ENCODE measurements at places on chromosomes 3 and 15.

GRCh38 chr3:190269101-190269500, 53.1 kb downstream of the CLDN1 start:
- no peak for DNase-seq

DNA sequence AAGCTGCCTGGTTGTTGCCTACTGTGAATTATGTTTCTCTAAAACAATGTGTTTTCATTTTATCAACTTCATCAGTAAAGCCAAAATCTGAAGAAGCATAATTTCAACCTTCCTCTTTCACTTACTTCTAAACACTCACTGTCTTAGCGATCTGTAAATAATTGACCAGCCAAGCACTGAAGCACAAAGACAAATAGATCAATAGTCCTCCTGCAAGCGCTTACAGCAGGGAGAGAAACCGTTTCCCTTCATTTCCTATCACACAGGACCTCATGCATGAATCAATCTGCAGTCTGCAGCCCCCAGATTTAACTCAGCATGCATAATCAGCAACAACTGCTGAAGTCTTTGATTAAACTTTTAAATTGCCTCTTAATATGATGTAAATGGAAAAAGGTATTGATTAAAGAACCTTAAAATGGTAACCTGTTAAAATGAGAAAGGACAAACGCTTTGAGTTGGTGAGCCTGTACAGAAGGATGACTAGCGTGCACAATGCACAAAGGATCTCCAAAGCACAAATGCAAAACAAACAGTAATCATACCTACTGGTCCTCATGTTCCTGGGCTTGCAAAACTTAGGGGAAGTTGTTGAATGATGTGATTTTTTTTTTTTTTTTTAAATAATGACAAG, 370.2 kb upstream of the ZNF385D start:
- DNase-seq = no peak

DNA sequence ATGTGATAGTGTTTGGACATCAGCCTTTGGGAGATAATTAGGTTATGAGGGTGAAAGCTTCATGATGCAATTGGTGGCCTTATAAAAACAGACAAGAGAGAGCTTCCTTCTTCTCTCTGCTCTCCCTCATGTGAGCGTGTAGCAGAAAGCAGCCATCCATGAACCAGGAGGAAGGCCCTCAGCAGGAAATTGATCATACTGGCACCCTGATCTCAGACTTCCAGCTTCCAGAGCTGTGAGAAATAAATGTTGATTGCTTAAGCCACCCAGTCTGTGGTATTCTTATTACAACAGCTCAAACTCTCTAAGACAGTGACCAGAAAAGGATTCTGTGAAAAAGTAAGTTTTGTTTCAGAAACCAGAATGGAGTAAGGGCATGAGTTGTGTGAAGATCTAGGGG, 13.3 kb downstream of the STAC start:
- DNase-seq = no peak

DNA sequence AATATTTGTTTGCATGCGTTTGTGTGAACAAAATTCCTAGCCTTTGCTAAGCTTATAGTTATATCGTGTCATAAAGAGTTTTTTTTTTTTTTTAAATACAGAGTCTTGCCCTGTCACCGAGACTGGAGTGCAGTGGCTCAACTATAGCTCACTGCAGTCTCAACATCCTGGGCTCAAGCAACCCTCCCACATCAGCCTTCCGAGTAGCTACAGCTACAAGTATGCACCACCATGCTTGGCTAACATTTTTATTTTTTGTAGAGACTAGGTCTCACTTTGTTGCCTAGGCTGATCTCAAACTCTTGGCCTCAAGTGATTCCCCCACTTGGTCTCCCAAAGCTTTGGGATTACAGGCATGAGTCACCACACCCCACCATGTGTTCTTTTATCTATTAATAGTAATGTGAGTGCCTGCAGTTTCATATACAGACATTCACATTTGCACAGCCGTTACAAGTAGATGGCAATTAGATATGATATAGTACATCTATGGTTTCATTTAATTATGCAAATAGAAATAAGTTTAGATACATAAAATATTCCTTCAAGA, 848.6 kb downstream of the PDCD6IP start:
- no peak for DNase-seq

DNA sequence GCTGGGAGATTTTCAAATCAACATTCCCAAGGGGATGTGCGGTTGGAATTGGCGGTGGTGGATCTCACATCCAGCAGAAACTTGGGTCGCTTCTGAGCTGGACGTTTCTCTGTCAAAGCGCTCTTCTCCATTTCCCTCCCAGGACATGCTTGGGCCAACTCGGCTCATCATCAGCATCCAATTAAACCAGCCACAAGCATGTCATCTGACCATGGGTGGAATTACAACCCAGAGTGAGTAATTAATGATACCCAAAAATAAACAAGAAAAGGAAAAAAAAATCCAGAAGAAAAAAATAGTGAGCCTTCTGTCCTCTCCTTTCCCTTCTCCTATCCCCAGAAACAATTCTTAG, 111.2 kb downstream of the XXYLT1 start:
- no peak for DNase-seq

- DNase-seq = no peak
These were observed 277.2 kb downstream of the UBE2E2 start for GRCh38 chr3:23480329-23480714.

DNA sequence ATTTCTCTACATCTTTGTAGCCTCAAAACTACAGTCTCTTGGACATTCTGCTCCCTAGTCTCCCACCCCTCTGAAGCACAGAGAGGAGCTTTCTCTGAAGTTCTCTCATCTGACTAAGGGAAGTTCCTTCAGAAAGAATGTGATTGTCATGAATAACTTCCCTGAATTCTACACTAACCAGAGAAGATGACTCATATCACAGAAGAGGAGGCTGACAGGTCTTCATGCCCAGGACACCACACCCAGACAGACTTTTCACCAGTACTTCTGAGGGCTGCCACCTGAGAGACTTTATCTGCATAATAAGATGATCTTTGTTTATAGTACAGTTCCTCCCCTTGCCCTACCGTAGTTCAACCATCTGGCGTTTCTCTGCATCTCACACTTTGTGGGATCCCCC, 52.8 kb downstream of the CDIN1 start:
- DNase-seq = no peak

- DNase-seq = no peak
These were observed 67.4 kb downstream of the TCF12 start for GRCh38 chr15:56985856-56986255.

- no peak for DNase-seq
These were observed 94.8 kb downstream of the CD200R1L start for GRCh38 chr3:112751564-112752512.

DNA sequence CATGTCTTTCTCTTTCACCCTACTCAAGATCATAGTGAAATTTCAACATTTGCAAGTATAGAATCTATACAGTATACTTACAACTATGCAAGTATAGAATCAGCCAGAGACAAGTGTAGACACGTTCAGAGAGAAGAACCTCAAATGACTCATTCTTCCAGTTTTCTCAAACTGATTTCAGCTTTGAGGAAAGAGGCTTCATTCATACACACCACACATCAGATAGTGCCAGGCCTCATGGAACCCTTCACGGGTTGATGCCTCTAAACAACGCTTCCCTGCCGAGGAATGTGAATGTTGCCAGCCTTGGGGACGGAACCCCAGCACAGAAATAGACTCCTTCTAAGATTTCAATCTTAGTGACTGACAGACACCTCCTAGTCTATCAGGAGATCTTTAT, 135.7 kb downstream of the FOXP1 start:
- no peak for DNase-seq

DNA sequence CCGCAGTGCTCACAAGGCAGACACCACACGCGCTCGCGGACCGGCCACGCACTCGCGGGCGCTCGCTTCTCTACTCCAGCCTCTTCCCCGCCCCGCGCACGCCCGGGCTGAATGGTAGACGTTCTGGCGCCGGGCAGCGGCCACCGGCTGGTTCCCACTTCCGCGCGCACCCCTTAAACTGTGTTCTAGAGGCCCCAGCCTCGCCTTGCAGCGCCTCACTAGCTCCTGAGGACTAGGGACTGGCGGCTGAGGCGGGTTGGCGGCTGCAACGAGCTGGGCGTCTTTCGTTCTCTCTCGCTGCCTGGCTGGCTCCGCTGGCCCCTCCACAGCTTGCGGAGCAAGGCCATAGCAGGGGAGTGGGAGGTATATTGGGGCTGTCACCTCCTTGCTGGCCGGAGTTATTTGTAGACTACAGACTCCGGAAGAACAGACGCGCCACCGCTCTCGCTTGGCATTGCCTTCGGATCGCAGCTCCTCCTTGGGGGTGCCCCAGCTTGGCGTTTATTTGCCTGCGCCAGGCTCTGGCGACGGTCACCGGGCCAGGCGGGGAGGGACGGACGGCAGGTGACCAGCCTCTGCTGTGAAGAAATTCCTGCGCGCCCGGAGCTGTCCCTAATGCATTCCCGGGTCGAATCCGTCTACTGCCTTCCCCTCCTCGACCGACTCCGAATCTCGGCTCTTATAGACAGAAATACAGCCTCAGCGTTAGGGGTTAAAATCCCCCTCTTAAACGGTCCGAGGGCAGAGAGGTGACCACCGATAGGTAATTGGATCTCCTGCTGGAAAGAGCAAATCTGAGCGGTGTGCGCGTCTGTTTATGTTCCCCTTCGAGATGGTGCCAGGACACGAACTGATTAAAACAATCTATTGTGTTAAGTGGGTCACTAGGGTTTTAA, 1.3 kb downstream of the GREM1 start:
- peak; percentile 38 for DNase-seq

DNA sequence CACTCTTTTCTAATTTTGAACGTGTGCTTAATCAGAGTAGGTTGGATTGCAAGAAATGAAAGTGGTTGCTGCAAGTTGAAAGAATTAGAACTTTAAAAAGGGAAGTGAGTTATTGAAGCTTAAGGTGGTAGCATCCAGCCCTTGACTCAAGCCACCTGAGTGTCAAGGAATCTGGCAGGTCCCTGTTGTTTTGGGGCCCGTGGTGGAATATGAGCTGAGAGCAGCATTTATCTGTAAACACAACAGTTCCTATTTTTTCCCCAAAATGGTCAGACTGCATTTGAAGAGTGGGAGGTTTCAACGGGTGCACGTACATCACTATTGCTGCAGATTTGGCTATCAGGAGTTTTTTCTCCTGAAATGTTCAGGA, 1.7 kb downstream of the ITPR1 start:
- DNase-seq = no peak

- peak; percentile 32 for DNase-seq
These were observed 1.1 kb downstream of the TMED3 start for GRCh38 chr15:79311901-79312553.

DNA sequence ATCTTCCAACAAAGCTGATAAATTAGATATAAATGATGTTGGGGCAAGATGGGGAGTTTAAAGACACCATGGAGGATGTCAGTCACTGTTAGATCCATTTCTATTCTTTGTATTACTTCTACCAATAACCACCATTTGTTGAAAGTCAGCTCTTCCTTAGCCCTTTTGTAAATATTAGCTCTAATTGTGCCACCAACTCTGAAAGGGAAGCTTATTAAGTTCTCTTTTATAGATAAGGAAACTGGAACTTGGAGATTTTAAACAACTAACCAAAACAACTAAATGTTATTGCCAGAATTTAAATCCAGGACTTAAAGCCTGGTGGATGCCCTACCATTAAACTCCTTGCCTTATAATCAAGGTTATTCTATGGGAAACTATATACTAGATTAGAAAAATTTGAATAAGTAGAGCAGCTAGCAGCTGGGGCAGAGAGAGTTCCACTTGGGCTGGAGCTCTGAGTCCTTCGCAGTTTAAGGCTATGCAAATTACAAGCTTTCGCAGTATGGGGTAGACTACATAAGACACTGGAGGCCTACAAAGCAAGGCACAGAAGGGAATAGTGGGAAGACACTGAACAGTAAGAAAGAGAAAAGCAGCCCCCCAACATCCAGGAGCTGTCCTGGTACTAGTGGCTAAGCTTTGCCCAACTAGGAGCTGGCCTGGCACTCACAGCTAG, 52.6 kb downstream of the TM4SF18 start:
- no peak for DNase-seq

- no peak for DNase-seq
These were observed 155.4 kb upstream of the CCDC54 start for GRCh38 chr3:107221856-107222255.

GRCh38 chr15:44132057-44132456, 63.0 kb downstream of the FRMD5 start:
- DNase-seq = no peak

DNA sequence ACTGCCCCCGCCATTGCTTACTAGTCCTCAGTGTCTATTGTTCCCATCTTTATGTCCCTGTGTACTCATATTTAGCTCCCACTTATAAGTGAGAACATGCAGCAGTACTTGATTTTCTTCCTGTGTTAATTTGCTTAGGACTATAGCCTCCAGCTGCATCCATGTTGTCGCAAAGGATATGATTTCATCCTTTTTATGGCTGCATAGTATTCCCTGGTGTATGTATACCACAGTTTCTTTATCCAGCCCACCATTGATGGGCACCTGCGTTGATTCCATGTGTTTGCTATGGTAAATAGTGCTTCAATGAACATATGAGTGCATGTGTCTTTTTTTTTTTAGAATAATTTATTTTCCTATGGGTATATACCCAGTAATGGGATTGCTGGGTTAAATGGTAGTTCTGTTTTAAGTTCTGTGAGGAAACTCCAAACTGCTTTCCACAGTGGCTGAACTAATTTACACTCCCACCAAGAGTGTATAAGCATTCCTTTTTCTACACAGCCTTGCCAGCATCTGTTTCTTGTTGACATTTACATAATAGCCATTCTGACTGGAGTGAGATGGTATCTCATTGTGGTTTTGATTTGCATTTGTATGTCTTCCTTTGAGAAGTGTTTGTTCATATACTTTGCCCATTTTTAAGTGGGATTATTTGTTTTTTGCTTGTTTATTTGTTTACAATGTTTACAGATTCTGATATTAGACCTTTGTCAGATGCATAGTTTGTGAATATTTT, 53.7 kb downstream of the GALK2 start:
- no peak for DNase-seq

GRCh38 chr3:37862903-37863815, 1.5 kb downstream of the CTDSPL start:
- DNase-seq = no peak

GRCh38 chr3:98328933-98329332, 24.7 kb upstream of the OR5K4 start:
- DNase-seq = no peak

- no peak for DNase-seq
These were observed 46.4 kb downstream of the GATM start for GRCh38 chr15:45331972-45332371.

DNA sequence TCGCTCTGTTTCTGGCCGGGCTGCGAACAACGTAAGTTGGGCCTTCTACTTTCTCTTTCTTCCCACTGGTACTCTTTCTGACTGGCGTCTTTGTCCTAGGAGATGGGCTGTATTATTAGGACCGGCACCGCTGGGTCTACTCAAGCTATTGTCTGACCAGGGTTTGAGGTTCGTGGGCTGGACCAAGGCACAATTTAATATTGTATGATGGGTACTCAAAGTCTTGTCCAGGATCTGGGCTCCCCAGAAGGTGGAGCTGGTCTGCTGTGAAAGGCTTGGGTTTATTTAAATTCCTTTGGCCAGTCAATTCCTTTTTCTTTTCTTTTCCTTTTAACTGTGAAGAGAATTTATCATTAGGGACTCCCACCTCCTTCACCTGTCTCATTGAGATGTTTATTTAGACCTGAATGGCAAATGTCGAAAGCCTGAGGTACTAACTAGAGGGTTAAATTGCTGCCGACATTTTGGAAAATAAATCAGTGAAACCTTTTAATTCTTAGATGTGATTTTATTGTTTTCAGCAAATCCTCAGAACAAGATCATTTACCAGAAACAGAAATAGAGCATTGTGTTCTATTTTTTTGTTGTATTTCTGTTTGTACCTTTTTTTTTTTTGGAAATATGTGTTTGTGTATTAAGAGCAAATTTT, 410 bp downstream of the LRRC49 start:
- peak; percentile 41 for DNase-seq

Measured in GM13976 (cell line).